D341Med (cell line): ENCODE measurements at places on chromosomes 12 and 14.
A peak's percentile ranks its signal among the peaks of the same experiment; 100 is the strongest.

- DNase-seq, result no peak
These were observed 361.2 kb upstream of the PDE3A start for GRCh38 chr12:20006871-20007730.

DNA sequence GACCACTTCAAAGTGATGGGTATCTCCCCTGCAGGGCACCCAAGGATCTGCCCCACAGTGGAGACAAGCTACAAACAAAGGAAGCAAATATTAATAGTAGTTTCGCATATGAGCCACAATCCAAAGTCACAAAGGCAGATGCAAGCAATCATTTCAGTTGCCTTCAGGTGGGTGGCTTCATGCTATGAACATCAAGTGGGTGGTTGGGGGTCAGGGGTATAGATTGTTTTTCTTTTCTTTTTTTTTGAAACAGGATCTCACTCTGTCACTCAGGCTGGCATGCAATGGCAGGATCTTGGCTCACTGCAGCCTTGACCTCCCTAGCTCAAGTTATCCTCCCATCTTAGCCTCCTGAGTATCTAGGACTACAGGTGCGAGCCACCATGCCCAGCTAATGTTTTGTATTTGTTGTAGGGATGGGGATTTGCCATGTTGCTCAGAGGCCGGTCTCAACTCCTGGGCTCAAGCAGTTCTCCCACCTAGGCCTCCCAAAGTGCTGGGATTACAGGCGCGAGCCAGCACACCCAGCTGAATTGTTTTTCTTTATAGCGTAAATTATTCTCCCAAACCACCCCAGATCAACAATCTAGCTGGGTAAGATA is 13.4 kb upstream of the NT5DC3 start:
- DNase-seq, result no peak

DNA sequence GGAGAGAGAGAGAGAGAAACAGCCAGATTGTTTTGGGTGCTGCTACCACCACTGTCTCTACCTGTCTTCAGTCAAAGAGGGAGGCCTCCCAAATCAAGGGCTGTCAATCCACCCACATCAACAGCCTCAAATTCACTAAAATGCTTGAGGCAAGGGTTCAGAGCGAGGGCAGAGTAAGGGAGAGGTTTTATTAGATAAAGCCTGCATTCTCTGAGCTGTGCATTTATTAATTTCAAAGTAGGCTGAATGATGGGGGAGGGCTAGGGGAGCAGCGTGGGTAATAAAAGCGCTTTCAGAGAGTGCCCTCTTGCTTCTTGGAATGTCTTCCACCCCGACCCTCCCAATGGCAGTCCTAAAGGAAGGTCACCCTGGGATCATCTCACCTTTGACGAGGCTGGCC is 636.5 kb upstream of the TBX3 start:
- DNase-seq, result no peak

DNA sequence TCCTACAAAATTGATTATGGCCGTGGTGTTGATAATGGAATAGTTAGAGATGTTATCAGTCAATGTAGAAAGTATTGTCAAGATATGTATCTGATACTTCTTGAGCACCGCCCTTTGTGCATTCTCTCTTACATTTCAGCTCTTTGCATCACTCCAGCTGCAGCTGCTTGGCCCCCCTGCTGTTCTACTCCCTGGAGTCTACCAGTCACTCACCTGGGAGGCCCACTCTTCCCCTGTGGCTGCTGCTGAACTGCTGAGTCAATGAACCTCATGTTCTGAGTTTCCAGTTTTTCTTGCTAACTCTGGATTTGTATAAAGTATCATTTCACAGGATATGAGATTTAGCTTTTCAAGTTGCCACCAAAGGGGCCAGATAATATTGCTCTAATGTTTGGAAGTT is 312.8 kb upstream of the SLC16A7 start:
- no peak for DNase-seq

DNA sequence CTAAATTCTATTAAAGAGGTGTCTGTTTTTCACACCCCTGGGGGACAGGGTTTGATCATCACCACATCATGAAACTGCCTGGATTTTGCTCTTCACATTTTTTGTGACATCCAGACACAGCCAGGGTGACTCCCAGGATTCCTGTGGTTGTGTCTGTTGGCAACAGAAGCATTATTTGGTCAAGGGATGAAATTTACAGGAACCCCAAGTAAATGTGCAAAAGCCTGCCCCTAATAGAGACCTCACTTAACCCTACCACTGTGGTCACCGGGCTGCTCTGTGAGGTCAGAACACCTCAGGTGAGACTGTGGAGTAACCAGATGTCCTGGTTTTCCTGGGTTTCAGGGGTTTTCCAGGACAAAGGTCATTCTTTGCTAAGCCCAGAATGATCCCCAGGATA is 103.8 kb downstream of the DAD1 start:
- no peak for DNase-seq

GRCh38 chr14:97723819-97724218 is 926.6 kb downstream of the VRK1 start:
- no peak for DNase-seq

DNA sequence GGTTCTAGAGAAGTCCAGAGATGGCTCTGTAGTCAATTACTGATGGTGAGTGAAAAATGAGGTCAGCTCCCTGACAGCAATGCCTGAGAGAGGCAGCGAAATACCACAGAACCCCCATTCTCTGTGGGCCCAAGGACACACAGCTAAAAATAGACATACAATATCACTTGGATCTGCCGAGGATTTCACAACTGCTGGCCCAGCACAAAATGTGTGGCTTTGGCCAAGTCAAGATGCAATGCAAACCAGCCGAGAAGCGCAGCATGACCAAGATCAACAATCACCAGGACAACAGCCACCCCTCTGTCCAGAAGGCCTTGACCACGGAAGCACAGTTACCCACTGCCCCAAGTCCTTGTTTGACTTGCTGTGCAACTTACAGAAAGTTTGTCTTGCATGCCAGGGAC is 52.2 kb downstream of the CKAP4 start:
- DNase-seq, result no peak

DNA sequence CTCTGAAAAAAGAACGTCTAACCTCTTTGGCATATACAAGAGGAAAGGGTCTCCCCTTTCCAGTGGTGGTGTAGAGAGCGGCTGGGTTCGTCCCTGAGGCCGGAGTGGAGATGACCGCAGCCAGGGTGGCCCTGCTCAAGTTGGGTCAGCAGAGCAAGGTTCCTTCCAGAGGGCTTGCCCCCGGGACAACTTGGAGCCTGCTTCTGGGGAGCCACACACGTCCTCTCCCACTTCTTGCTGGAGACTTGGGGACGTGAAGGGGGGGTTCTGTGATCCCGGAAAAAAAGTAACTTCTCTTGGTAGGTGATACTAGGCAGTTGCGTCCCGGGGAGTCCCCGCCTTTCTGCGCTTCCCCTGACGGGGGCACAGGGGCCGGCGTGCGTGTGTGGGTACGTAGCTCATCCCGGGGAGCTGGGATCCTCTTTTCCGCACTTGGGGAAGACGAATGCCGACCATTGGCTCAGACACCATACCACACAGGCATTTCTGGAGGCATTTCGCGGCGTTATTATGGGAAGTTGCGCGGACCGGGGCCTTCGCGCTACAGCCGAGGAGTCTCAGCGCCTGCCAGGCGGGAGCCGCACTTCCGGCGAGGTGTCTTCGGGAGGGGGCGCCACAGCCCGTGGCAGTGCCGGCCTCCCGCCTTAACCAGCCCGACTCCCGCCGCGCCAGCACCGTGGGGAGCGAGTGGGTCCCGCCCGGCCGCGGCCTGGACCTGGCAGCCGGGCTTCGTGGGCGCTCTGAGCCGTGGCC is 14.8 kb upstream of the PAX9 start:
- peak; percentile 49 for DNase-seq

- no peak for DNase-seq
These were observed 26.2 kb downstream of the SNRPF start for GRCh38 chr12:95884998-95885397.

- DNase-seq, result no peak
These were observed 43.1 kb upstream of the GTF2A1 start for GRCh38 chr14:81263777-81264410.

DNA sequence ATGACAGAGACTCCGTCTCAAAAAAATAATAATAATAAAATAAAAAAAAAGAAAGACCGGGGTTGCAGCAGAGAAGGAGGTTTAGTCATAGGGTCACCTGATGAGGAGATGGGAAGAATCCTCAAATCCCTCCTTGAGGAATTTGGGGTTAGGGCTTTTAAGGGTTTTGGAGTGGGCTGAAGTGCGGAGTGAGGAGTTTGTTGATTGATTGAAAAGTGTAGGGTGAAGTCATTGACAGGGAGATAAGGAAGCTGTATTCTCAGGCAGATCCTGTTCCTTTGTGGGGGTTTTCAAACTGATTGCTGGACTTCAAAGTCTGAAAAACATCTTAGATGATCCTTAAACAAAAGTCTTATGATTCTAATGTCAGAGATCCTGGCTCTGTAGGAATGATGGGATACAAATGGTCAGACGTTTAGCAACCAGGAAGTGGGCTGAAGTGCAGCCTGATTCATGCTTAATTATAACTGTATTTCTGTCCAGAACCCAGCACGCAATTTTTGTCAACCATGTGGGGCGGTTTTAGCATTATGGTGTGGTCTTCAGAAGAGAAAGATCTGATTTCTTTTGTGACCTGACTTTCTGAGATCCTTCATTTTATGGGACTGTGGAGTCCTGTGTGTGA is 16.0 kb downstream of the FNTB start:
- no peak for DNase-seq
